Cortex of kidney (tissue), 1 donor: ENCODE measurements at places on chromosomes 6 and 20.
A peak's percentile ranks its signal among the peaks of the same experiment; 100 is the strongest.

- DNase-seq: no peak
Measured at GRCh38 chr6:35170166-35170565, 29.0 kb upstream of the TCP11 start.

GRCh38 chr6:131811500-131811899, 3.7 kb downstream of the ENPP1 start:
- no peak for DNase-seq

GRCh38 chr6:30847421-30847970, 36.8 kb upstream of the DDR1 start:
- DNase-seq: no peak

DNA sequence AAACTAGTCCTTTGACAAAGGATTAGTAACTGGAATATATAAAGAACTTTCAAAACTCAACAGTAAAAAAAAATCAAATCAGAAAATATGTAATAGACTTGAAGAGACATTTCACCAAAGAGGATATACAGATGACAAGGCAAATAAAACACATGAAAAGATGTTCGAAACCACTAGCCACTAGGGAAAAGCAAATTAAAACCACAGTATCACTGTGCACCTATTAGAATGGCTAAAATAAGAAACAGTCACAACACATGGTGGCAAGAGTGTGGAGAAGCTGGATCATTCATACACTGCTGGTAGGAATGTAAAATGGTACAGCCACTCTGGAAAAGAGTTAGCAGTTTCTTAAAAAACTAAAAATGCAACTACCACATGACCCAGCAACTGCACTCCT, 14.9 kb downstream of the ZBTB2 start:
- DNase-seq: no peak

DNA sequence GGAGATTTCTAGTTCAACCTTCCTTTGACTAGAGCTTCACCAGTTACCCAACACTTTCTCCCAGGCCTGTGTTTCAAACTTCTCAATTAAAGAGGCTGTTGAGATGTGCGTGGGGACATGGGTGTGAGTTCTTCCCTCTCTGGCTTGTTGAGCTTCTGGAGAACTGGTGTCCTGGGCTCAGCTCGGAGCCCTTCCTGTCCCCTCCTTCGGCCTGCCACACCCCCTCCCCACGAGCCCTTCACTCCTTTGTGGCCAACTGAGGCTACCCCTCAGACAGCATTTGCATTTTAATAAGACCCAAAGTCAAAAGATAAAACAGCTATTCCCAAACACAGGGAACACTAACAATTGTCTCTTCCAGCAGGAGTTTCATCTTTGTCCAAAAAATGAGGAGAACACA, 123.3 kb upstream of the MLN start:
- no peak for DNase-seq

GRCh38 chr20:31549513-31549880, 35.3 kb downstream of the HM13 start:
- no peak for DNase-seq

DNA sequence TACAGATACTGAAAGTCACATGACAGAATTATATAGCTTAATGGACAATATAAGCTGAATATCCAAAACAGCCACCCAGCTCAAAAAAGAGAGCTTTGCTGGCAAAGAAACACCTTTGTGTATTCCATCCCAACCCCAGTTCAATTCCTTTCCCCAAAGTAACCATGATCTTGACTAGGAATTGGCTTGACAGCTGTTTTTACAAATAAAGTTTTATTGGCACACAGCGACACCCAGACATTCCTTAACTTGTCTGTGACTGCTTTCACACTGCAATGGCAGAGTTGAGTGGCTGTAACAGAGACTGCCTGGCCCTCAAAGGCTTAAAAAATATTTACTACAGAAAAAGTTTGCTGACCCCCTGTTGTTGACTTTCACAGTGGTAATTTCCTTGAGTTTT, 264.0 kb upstream of the TSHZ2 start:
- no peak for DNase-seq

- no peak for DNase-seq
Measured at GRCh38 chr20:23138682-23139081, 52.6 kb upstream of the CD93 start.

DNA sequence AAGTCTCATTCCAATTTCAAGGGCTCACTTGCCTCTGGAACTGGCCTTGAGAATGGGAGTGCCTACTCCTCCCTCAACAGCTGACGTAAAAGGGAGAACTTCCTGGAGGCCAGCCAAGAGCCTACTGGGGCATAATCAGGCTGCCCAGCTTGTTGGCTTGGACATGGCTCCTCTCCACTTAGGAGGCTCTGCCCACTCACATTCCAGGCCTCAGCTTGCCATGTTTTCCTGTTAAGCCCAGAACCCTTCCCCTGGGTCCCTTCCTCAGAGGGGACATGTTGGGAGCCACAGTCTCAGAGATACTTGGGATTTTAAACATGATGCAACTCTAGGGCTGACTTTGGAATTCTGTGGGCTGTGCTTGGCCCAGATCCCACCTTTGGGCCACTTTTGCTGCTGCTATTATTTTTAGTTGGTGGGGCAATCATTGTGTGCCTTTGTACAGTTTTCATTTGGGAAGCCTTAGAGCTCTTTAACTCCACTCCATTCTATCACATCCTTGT, 31.5 kb upstream of the ADTRP start:
- DNase-seq: no peak

- no peak for DNase-seq
Measured at GRCh38 chr20:15916623-15917022, 656.6 kb downstream of the KIF16B start.

- DNase-seq: no peak
Measured at GRCh38 chr20:39269493-39270217, 307.5 kb downstream of the DHX35 start.

DNA sequence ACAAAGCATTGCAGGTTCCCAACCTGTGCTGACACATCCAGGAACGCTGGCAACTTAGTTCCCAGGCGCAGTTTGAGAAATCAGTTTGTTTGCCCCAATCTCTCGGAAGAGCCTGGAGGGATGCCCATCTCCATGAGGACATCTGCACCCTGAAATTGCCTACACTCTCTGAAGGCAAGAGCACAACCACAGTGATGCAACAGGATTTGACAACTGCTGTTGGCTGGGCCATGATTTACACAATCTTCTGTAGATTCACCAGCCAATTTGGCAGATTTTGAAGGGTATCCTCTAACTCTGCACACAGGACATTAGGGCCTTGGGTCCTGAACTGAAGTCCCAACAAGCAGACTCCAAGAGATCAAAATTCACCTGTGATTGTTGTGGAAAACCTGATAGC, 3.4 kb downstream of the APMAP start:
- no peak for DNase-seq

- no peak for DNase-seq
Measured at GRCh38 chr6:140475086-140475485, 1100.6 kb upstream of the CITED2 start.

- DNase-seq: no peak
Measured at GRCh38 chr6:43013097-43013842, 476 bp downstream of the MEA1 start.

GRCh38 chr6:76861403-76861802, 601.9 kb downstream of the HTR1B start:
- no peak for DNase-seq

DNA sequence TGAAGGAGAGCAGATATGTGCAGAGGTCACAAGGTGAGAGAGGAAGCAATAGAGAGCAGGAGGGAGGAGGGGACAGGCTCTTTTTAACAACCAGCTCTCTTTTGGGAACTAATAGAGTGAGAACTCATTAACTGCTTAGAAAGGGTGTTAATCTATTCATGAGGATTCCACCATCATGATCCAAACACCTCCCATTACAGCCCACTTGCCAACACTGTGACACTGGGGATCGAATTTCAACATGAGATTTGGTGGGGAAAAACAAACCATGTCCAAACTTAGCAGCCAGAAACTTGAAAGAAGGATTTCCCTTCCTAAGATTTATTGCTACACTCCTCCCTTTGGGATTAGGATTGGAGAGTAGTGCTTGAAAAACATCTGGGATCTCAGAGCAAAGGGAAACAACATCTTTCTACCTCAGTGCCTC, 135.5 kb upstream of the PLCB4 start:
- DNase-seq: no peak

DNA sequence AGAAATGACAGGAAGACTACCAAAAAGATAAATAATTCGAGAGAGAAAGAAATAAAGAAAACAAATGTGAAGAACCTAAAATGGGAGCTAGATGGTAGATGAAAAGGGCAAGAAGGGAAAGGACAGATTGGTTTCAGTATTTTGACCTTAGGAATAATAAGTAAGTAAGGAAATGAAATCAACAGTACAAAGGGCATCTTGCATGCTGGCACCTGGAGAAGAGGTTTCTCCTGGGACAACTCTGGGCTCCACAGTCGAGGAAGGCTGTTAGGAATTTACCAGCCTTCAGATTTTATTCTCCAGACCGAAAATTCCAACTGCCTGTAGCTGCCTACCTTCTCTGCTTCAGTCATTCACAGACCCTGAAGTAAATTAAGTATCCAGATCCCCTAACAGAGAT, 80.5 kb downstream of the SMLR1 start:
- DNase-seq: no peak

DNA sequence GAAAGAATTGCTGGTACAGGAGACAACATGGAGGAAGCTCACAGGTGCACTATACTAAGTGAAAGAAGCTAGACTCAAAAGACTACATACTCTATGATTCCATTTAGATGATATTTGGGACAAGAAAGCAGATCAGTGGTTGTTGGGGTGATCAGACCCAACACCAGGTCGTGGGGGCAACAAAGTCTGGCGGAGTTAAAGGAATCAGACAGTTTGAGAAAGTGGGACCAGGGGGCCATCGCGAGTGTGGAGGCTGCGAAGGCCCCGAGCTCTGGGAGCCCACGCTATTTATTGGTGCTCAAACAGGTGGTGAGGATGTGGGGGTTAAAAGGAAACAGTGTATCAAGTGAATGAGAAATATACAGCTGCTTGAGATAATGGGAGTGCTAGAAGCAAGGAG, 282.8 kb upstream of the SGK1 start:
- no peak for DNase-seq

DNA sequence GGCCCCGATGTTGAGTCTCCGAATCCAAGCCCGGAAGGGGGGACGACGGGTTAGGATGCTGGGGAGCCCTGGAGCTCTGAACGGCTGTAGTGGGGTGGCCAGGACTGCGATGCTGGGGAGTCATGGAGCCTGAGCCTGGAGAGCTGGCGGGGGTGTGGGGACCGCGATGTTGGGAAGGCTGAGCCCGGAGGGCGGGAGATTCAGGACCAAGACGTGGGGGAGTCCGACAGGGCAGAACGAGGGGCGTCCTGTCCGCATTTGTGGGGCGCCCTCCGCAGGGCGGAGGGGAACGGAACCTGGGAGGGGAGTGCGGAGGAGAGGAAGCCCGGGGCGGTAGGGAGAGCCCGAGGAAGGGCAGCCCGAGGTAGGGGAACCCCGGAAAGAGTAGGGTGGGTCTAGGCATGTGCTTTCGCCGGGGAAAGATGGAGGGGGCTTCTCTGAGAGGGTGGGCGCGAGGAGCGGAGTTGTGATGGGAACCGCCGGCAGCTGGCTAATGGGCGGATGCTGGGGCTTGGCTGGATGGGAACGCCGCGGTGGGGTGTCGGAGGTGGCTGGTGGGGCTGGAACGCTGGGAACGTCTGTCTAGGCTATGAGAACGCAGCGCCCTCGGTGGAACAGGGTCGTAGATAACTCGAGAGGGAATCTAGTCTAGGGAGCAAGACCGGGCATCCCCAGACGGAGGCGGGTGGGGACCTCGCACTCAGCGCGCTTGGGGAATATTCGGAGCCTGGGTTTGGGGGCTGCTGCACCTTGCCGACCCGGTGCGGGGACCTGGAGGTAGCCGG, 684 bp downstream of the PAQR8 start:
- DNase-seq: no peak

- peak; percentile 44 for DNase-seq
Measured at GRCh38 chr6:31462964-31463870, 34.7 kb upstream of the MICB start.

- DNase-seq: no peak
Measured at GRCh38 chr20:49790077-49790798, 22.4 kb upstream of the SLC9A8 start.

DNA sequence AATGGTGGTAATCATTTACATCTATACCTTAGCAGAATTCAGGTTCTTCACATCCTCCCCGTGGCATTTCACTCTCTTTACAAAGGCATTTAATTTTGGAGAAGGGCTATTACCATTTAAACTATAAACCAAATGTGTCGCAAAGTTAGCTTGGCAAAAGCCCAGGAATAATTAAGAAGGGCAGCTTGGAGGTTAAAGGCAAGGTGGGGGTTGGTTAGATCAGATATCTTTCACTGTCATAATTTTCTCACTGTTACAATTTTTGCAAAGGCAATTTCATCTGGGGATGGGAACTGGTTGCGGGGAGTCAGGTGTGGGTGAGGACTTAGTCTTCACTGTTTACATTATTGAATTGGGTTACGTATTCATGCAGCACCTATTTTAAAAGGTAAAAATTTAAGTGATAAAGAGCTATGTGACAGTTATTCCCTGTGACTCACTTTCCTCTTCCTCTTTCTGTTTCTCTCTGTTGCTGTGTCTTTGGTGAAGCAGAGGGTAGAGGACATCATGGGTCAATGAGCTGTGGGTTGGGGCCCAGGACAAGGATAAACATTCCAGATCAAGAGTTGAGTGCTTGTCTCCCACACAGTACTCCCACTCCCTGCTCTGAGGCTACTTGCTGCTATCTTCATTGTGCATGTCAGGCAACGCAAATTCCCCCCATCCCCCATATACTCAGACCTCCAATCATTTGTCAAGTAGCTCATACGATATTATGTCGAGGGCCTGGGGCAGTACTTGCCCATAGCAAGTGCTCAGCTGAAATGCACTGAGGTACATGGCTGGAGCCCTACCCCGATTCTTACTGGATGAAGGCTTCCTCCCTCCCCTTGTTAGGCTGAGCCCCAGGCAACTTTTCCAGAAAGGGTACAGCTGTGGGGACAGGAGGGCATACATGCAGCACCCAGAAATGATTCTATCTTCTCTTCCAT, 223.1 kb upstream of the MYLIP start:
- no peak for DNase-seq

DNA sequence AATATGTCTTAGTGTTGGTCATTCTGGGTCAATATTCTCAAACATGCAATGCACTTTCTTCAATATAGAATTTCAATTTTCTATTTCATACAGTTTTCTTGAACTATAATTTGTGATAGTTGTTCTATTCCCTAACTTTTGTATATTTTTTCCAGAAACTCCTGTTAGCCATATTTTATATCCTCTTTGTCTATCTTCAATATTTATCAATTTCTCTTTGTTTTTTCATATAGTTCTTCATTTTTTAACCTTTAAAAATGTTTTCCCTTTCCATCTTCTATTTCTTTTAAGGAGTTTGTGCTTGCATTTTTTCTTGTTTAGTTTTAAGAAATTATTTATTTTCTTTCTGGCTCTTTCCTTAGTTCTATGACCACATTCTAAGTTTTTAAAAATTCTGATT, 42.0 kb upstream of the MBOAT1 start:
- no peak for DNase-seq
